Activated CD8-positive, alpha-beta memory T cell treated with anti-CD3 and anti-CD28 coated beads for 1 hour (primary cell): ENCODE measurements at places on chromosomes 7 and 10.

GRCh38 chr7:5649641-5650040 lies 131.8 kb downstream of the RNF216 start:
- DNase-seq, result no peak

GRCh38 chr7:8443576-8444467 lies 10.4 kb downstream of the NXPH1 start:
- no peak for DNase-seq

GRCh38 chr7:73749931-73750776 lies 11.6 kb upstream of the ABHD11 start:
- no peak for DNase-seq

GRCh38 chr7:101536668-101537067 lies 92.4 kb downstream of the MYL10 start:
- DNase-seq, result no peak

GRCh38 chr7:117347480-117347879 lies 24.6 kb upstream of the WNT2 start:
- no peak for DNase-seq

GRCh38 chr10:60149003-60149402 lies 240.7 kb downstream of the ANK3 start:
- no peak for DNase-seq

DNA sequence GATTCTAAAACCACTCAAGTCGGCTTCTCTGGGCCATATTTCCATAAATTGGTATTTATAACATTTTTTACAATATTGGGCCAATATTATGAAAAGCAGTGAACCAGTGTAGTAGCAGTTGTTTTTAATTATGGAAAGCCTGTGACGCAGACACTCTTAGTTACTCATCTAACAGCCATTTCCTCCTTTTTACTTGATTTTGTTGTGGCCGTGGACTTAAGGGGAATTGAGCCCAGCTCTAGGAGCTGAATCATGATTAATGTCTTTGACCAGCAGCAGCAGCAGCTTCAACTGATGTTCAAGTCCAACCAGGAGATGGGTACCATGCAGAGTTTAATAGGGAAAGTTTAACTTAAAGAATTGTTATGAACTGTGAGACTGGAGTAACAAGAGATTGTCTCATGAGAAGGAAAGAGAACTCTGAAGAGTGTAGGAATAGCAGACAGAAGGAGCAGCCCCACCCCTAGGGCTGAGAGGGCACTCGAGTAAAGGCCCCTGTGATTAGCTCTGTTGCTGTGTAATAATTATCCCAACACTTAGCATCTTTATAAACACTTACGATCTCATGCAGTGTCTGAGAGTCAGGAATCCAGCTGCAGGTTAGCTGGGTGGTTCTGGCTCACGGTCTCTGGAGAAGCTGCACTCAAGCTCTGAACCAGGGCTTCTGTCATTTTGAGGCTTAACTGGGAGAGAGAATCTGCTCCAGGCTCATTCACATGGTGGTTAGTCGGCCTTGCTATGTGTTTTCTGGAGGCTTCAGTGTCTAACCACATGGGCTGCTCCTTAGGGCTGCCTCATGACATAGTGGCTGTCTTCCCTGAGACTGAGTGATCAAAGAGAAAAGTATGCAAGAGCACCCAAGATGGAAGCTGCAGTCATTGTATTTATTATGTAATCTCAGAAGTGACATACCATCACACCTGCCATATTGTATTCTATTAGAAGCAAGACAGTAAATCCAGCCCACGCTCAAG lies 4.6 kb downstream of the LANCL2 start:
- no peak for DNase-seq

DNA sequence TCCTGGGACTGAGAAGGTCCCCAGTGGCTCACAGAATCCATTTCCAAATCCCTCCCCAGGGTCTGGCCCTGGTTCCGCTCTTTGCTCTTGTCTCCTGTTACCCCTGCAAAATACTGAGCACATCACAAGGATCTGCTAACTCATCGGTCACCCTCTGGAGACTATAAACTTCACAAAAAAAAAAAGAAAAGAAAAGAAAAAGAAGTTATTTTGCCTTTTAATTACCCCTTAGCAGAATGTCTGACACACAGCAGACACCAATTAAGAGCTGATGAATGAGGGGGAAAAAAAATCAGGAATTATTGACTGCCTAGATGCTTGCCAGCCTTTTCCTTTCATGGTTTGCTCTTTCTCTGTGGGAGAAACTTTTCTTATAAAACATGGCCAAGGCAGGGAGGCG lies 578.7 kb downstream of the GRID1 start:
- no peak for DNase-seq

DNA sequence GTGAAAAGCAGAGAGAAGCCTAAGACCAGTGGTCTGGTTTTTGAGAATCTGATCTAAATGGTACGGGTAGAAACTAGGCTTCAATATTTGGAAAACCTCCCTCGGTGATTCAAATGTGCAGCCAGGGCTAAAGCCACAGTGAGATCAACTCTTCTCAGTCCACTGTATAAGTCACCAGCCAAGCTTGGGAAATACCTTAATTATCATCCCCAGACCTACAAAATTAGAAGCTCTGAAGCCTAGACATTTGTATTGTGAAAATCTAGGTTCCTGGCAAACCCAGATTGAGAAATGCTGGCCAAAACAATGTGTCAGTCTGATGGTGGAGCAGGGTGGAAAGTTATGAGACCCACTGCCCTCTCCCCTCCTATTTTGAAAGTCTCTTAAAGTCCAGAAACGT lies 131.7 kb downstream of the DGKI start:
- no peak for DNase-seq

GRCh38 chr7:129091484-129092002 lies 36.6 kb upstream of the TNPO3 start:
- DNase-seq, result peak; percentile 63

GRCh38 chr10:34231441-34232180 lies 583.5 kb downstream of the PARD3 start:
- DNase-seq, result no peak

- DNase-seq, result peak; percentile 42
Observed at GRCh38 chr10:89644967-89645741, at the start of gene PANK1. PANK1 (minus strand) TSS chr10:89645242; CDS start chr10:89644891, 351 bp downstream.

GRCh38 chr7:120997882-120998474 lies 9.5 kb downstream of the CPED1 start:
- DNase-seq, result no peak

DNA sequence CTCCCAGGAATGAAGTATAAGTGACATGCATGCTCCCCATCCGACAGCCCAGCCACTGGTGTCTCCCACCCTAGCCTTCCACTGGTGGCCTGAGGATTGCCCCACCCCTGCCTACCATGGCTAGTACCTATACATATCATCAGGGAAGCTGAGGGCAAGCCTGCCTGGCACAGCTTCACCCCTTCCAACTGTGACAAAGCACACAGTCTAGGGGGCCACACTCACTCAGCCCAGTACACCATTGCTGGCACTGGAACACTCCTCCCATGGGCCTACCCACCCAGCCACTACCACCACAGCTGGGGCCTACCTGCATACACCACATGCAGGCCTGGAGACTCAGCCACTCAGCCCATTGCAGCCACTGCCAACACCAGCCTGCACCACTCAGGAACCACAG lies 393.1 kb upstream of the STEAP1 start:
- no peak for DNase-seq

- DNase-seq, result no peak
Observed at GRCh38 chr10:28959850-28960501, 282.7 kb downstream of the BAMBI start.

DNA sequence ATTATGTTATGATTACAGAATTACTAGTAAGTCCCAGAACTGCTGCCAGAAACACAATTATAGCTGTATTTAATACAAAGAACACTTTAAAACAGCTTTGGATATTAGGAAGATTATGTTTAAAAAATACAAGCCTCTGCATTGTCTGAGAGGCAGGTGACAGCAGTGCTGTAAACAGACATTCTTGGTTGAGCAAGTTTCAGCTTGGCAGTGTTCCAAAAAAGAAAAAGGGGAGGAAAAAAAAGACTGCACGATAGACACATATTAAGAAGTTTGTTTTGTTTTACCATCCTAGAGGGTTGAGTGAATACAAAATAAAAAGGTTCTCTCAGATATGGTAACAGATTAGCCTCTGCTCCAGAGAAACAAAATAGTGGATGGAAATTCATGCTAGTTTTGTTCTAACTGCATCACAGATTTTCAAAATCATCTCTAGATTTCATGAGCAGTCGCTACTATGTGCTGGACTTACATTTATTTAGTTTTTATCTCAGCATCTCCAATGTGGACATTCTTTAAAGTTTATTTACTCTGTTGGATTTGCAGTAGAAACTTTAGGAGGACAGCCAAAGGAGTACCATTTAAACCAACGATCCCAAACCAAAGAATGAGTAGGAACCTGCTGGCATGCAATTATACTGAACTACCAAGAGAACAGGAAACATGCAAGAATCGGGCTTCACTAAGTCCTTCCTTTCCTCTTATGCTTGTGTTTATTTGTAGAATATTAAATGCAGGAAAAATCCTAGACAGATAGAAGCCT lies 9.0 kb downstream of the FAM204A start:
- no peak for DNase-seq

DNA sequence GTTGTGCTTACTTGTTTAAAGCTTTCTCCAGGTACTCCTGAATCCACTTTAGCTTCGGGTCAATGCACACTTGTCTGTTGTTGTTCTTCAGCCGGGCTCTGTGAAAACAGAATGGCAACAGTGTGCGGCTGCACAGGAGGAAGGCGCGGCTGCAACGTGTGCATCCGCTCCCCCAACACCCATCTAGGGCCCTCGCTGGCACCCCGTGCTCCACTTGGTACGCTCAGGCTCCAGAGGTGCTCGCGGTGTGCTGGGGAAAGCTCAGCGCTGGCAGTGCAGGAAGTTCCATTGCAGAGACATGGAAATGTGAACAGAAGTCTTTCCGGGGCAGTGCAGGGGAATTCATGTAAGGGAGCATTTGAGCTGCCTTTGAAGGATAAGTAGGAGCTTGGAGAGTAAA lies 6.3 kb downstream of the CXCL12 start:
- DNase-seq, result no peak

DNA sequence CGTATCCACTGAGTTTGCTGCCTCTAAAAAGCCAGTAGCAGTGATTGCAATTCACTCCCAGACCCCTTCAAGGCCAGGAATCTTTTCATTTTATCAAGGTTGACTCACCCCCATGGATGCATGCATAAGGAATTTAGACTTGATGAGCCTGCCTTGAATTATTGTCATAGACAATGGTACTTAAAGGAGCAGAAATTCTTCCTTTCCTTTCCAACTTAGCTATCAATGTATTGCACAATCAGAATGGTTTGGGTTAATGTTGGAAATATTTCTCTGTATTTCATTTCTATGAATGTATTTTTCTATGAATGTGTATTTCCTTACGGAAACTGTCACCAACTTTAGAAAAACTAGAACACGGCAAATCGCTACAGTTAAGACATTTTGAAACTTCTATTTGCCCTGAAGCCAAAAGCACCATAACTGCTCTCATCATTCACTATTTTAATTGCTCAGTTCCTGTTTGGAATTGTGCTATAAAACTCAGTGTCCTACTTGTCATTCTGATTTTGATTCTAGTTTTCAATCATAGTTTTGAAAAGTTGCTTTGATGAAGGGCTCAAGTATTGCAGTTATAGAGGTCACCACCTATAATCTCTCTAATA lies 355.7 kb upstream of the AKR1E2 start:
- no peak for DNase-seq

GRCh38 chr10:110746969-110747608 lies 103.0 kb downstream of the RBM20 start:
- no peak for DNase-seq

DNA sequence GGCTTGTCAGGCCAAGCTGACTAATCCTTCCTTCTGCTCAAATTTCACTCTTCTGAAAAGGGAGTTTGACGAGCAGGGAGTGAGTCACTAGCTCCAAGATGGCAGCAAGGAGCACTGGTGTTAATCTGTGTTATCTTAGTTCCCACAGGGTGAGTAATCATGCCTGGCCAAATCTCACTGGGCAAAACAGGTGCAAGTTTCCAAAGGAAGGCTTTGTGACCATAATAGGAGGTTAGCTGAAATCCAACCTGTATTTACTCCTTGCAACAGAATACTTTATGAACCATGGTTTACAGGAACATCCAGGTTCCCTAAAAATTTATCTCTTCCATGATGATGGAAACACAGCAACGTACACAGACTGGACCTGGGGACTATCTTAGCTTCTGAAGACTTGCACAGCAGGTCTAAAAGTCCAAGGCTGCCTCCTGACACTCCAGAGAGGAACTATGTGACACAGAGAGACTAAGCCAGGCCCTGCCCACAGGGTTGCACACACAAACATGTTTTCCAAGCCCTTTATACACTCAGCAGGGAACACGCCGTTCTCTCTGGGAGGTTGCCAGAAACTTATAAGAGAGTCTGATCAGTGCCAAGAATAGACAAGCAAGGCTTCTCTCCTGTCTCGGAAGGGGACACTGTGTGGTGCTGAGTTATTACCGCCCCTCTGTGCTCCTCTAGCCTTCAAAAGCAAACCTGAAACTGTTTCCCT lies 46.3 kb downstream of the PDK4 start:
- DNase-seq, result no peak

GRCh38 chr10:129259128-129259815 lies 207.8 kb upstream of the MGMT start:
- no peak for DNase-seq

DNA sequence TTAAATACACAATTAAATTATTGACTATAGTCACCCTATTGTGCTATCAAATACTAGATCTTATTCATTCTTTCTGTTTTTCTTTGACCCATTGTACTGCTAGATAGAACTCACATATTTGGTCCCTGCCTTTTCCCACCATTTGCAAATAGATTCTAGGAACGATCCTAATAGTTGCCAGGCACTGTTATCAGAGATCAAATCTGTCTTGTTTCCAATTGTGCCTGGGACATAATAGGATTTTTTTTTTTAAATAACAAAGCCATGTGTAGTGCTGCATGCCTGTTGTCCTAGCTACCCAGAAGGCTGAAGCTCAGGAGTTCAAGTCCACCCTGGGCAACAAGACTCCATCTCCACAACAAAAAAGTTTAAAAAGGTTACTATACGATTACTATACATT lies 72.0 kb downstream of the C1GALT1 start:
- no peak for DNase-seq

DNA sequence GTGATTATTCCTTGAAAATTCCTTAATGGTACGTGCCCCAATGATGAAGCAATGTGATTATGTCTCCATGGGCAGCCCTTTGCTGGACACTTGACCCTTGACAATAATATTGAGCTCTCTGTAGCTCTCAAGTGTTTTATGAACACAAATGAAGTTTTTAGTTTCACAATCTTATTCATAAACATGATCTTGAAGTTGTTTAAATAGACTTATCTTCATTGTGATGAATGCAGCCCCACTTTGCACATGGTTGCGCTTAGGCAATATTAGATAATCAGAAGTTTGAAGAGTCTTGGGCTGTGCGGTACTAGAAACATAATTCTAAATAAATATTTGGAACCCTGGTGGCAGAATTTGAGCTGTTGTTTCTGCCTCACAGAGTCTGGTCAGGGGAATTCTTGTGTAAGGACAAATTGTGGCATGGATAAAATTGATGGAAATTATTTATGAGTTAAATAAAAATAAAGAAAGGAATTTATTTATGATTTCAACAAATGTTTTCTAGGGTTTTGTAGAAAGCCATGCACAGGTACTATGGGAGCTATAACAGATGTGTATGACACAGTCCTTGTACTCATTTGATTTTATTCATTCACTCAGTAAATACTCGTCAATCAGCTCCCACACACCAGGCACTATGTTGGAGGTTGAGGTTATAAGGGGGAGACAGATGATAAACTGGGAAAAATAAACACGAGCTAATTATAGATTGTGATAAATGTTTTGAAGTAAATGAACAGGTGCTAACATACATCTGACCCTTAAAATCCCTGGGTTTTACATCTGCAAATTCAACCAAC lies 217.9 kb downstream of the GALNT17 start:
- no peak for DNase-seq
